ENCODE measurements at places on chromosomes 3 and 15.

DNA sequence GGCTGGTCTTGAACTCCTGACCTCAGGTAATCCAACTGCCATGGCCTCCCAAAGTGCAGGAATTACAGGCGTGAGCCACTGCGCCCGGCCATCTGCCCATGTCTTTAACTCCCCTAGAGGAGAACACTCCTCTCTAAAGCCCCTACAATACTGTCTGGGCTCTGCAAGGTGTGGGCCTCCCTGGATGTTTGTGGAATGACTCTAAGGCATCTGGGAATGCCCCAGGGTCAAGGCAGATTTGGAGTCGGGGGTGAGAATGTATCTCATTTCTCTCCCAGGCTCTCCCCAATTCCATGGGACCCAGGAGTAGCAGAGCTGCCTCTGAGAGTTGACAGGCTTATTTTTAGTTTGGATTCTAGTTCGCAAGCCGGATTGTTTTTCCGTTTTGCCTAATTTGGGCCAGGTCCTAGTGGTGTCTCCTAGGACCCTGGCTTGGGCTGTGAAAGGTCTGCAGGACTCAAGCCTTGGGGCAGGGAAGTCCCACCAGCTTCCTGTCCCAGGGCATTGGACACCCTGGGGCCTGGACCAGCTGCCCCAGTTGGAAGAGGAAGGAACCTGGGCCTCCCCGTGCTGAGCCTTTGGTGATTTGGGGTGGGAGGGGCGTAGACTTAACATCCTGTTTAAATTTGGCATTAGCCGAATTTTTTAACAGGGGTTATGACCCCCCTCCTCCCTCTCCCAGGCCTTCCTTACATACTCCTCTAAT is 53.5 kb downstream of the MAGEF1 start:
- no peak for DNase-seq

DNA sequence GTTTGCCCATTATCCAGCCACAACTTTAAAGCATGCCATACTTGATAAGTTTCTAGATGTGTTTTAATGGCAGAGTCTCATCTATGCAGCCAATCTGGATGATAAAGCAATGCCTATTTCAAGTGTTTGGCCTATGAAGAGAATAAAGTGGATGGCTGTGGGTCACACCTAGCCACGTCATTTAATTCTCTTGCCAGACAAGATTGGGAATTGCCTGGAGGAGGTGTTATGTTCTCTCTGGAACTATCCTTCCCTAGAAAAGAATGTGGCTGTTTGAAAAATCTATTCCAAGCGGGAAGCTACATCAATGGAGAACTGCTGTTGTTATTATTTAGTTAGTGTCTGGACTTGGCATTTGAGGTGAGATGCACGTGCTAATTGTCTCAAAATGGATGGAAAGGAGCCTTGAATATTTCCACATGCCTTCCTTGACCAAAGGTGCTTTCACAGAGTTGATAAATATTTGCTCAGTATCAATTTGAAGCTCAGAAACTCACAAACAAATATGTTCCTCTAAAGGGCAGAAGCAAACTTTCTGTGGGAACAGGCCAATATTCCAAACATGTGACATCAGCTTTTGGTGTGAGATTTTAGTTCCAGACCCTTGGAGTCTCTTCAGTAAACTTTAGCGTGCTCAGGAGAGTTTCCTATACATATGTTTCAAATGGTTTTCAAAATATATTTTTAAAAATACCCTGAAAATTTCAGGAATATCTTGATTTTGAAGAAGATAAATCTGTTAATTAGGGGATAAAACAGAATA is 510.6 kb upstream of the SGO1 start:
- no peak for DNase-seq

GRCh38 chr3:160546727-160547126 is 18.6 kb downstream of the KPNA4 start:
- no peak for DNase-seq

DNA sequence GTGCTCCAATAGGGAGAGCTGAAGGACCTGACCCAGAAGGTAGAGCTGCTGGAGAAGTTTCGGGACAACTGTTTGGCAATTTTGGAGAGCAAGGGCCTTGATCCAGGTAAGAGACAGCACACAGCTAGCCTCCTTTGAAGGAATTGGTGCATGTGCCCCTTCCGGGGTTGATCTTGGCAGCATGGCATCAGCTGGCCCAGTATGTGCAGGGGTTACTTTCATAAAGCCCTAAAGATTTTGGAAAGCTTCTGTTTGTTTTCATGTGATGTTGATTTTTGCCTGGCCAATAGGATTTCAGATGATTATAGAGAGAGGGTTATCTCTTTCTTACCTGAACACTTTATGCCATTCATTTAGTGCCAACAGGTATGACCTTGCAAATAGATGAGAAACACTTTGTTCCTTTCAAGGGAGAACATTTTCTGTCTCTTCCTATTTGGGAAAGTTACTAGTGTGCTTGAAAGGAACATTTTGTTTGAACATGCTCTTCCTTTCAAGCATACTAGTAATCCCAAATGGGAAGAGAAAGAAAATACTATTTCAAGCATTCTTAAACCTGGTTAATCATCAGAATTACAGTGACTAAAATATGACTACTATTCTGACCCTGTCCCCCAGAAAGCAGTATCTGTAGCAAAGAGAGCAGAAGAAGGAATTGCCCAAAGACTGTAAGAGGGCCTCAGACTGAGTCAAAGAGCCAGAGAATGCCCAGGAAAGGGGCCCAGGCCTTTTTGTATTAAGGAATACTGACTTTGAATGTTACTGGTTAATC is 7.5 kb downstream of the KNSTRN start:
- no peak for DNase-seq

DNA sequence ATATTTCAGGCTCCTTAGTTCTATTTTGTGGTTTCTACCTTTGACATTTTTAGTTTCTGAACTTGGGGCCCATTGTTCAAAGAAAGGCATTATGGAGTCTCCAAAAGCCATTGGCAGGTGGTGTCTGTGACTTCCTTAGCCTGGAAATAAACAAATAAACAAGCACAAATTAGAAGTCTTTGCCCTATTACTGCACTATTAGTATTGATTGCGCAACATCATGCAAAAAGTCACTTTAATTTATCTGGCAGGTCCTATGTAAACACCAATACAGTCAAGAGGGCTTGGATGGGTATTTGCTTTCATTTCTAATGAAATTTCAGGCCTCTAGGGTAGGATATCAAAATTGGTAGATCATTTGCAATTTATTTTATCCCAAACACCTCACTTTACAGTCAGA is 85.6 kb downstream of the LPP start:
- no peak for DNase-seq

- no peak for DNase-seq
Measured at GRCh38 chr15:47484997-47485396, 232.3 kb upstream of the SEMA6D start.

GRCh38 chr3:13301286-13301987 is 118.7 kb downstream of the NUP210 start:
- DNase-seq = no peak

GRCh38 chr3:127707851-127708411 is 35.2 kb downstream of the ABTB1 start:
- no peak for DNase-seq

- DNase-seq = no peak
Measured at GRCh38 chr3:142263112-142263511, 37.7 kb upstream of the GK5 start.

DNA sequence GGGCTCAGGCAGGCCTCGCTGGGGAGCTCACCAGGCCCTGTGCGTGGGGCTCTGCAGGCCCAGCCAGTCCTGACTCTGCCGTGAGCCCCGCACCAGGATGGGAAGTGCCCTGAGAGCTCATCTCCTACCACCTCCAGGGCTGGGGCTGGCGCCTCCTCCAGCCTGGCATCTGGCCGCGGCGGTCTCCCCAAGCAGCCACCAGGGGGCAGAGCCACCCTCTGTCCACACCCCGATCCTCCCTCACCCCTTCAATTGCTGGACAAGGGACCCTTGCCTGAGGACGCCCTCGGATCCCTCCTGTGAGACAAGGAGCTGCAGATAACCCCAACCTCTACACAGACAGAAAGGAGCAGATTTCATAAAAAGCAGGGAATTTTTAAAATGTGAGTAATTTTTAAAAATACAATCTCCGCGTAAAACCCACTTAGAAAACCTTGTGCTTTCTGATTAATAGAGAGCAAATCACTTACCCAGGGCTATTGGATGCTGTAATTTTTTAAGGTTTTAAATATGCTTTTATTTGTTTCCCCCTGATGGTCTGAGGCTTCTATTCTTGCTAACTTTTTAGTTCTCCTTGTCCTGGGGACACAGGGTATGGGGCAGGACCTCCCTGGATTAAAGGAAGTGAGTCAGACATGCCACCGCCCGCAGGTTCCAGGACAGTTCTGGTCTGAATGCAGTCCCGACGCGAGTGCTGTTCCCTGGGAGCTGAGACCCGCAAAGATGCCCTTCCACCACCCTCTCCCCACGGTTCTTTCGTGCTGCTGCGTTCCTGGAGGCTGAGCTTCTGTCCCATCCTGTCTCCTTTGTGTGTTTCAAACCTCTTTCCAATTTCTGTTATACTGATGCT is 52.3 kb upstream of the CHRNA7 start:
- DNase-seq = peak; percentile 43

GRCh38 chr15:80003171-80003570 is 32.2 kb upstream of the BCL2A1 start:
- DNase-seq = no peak

DNA sequence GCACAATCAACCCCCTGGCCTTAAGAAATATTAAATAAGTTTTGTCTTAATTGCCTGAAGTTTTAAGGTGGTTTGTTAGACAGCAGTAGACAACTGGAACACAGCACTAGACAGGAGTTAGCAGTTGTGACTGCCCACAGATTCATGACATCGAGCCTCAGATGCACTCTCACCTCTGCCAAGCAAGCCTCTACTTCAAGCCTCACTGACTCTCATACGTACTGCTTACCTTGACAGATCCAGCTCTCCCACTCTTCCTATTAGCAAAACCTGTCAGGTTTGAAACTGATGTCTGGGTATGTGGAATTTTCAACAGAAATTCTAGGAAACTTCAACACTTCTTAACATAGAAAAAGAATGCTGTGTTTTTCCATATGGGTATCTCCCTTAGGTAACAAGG is 382.9 kb upstream of the DPH6 start:
- DNase-seq = no peak

DNA sequence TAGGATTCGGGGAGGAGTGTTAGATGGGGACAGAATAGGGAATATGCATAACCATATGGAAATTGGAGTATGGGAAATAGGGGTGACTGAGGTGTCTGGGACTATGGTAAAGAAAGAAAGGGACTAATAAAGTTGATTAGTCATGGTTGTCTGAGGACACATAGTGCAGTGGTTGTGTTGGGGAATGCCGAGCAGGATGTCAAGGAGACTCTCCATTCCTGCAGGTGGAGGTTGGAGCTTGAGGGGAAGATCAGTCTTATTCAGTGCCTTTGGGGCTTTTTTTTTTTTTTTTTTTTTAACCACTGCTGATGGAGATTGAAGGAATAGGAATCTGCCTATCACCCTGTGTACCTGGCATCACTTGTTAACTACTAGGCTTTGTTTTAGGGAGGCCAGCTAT is 10.8 kb downstream of the NMD3 start:
- no peak for DNase-seq

GRCh38 chr3:70871909-70872656 is 559.6 kb upstream of the MDFIC2 start:
- no peak for DNase-seq

GRCh38 chr15:27464941-27465612 is 494.1 kb downstream of the GABRG3 start:
- no peak for DNase-seq

DNA sequence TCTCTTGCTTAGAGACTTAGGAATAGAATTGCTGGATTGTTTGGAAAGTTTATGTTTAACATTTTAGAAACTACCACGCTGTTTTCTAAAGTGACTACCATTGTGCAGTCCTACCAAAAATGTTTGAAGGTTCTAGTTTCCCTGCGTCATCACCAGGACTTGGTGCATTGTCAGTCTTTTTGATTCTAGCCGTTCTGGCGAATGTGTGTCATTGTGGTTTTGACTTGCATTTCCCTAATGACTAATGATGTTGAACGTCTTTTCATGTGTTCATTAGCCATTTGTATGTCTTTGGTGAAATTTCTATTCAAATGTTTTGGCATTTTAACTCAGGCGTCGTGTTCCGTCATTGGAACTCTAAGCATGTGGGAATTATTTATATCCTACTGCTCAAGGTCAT is 58.0 kb downstream of the CHD2 start:
- no peak for DNase-seq

GRCh38 chr3:61979638-61980037 is 393.7 kb downstream of the FEZF2 start:
- peak; percentile 31 for DNase-seq

DNA sequence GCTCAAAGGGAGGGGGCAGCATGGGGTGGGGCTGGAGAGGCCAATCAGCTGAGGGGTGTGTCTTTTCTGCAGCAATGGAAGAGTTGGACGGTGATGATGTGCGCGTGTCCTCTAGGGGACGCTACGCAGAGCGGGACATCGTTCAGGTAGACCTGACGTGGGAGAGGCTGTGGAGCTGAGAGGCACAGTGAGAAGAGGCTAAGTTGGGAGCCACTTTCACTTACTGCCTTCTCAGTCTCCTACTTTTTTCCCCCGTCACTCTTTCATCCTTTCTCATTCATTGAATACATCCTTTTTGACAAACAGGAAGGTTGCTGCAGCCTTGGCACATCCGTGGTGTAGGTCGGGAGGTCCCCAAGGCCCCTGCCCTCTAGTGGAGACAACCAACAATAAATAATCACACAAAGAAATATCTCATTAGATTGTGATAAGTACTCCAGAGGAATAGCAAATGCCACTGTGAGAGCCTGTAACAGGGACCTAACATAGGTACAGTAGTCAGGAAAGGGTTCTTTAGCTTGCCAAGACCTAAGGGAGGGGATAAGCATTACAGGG is 4.4 kb upstream of the BRPF1 start:
- DNase-seq = no peak

DNA sequence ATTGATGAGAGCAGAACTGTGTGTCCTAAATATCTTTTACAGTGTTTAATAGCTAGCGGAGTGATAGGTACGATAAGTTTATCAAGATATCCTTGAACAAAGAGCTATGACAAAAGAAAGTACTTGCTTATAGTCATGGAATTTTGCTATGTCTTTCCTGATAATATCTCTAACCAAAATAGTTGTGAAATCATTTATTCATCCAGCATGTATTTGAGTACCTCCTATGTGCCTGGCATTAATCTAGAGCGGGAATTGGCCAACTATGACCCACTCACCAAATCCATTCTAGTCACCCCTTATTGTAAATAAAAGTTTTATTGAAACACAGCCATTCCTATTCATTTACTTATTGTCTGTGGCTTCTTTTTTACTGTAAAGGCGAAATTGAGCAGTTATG is 46.6 kb downstream of the ZFAND6 start:
- no peak for DNase-seq

- peak; percentile 88 for DNase-seq
Measured at GRCh38 chr15:57509126-57509525, 82.6 kb upstream of the MYZAP start.

DNA sequence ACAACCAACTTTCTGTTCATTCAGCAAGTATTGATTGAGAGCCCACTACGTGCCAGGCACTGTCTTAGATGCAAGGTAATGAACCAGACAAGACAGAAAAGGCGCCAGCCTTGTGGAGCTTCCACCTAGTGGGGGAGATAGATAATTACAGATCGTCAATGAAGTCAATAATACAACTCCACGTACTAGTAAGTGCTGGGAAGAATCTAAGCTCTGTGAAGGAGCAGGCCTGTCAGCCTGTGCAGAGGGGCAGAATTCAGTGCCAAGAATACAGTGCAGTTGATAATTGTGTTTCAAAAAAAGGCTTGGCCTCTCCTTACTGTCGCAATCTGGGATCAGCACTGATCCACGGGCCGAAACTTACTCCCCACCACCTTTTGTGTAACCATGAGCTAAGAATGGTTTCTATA is 186.3 kb downstream of the FEZF2 start:
- DNase-seq = no peak

All from left kidney (tissue), 8 donors.